Naive thymus-derived CD4-positive, alpha-beta T cell (primary cell): ENCODE measurements at places on chromosomes 3 and 15. TPM values are rescaled to one million over a fixed set of nuclear protein-coding genes. Genes with fewer than 3 reads are reported as not detected.

GRCh38 chr15:65956307-65956706, 87.0 kb downstream of the RAB11A start:
- no peak overlapping the region for H3K27ac ChIP-seq
- no peaks in the 10 kb centered on the region for H3K36me3 ChIP-seq

- H3K27ac ChIP-seq = peak overlapping the region; percentile 68
- no peak for DNase-seq
- H3K27me3 ChIP-seq = no peaks in the 10 kb centered on the region
- H3K4me3 ChIP-seq = no peak overlapping the region
- H3K4me1 ChIP-seq = peaks cover 50% of the 10 kb centered on the region
Observed at GRCh38 chr3:71433631-71434030, 149.9 kb downstream of the FOXP1 start.

DNA sequence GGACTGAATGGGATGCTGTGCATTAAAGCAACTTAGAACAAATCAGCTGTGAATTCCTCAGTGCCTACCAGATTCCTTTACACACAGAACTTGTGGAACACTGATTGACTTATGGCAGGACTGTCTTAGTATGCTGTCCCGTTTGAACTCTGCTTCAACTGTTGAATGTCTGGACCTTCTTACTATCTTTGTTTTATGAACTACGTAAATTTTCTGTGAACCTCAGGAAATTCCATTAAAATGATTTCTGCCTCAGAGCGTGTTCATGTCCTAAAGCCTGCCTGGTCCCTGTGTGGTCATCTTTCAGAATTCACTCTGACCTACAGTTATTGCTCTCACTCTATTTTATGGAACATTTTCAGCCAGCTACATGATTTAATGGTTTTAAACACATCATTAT, 29.4 kb upstream of the FBN1 start:
- H3K27ac ChIP-seq = no peak overlapping the region
- H3K4me1 ChIP-seq = no peaks in the 10 kb centered on the region
- H3K4me3 ChIP-seq = no peak overlapping the region
- no peak for DNase-seq
- H3K36me3 ChIP-seq = no peaks in the 10 kb centered on the region

DNA sequence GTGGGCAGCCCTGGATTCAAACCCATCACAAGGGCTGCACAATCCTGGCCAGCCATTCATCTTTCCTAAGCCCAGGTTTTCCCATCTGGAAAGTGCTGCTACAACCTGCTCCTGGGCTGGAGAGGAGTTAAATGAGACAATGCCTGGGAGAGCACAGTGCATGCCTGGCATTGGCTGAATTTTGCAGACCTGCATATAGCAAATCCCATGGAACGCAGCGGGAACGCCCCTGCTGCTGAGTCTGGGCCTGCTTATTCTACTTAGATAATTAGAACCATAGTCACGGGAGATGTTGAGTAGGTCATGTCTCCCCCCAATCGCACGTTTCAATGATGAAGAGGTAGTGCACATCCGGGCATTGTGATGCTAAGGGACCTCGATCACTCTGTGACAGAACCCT, 46.6 kb downstream of the ABTB1 start:
- H3K4me3 ChIP-seq = no peak overlapping the region
- no peak overlapping the region for H3K27ac ChIP-seq
- no peaks in the 10 kb centered on the region for H3K36me3 ChIP-seq
- no peaks in the 10 kb centered on the region for H3K4me1 ChIP-seq

GRCh38 chr15:92393071-92393979, at the start of gene ST8SIA2:
Gene ST8SIA2, plus strand, starts transcription at chr15:92393881. Its CDS starts 184 bp downstream, at chr15:92394065.
- H3K36me3 ChIP-seq = no peaks in the 10 kb centered on the region
- H3K4me3 ChIP-seq = no peak within 1 kb of the TSS
- H3K27ac ChIP-seq = no peak within 1 kb of the TSS
- no peaks in the 10 kb centered on the region for H3K27me3 ChIP-seq

DNA sequence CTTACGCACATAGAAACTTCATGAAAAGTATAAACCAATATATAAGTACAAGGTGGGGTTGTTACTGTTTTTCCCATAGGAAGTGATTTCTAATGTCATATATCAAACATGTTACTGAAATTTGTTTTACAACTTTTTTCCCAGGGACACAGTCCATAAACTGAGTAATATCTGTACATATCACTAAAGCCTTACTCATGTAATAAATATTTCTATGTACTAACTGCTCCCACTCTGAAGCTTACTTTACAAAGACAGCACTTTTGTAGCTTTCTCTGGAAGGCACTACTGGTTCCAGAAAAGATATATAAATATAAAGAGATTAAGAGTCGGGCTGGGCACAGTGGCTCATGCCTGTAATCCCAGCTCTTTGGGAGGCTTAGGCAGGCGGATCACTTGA, 91.7 kb downstream of the MYO5A start:
- no peak overlapping the region for H3K27ac ChIP-seq
- H3K4me1 ChIP-seq = no peaks in the 10 kb centered on the region
- H3K36me3 ChIP-seq = no peaks in the 10 kb centered on the region

GRCh38 chr15:95365511-95366107, 964.9 kb upstream of the NR2F2 start:
- H3K27ac ChIP-seq = no peak overlapping the region
- no peaks in the 10 kb centered on the region for H3K36me3 ChIP-seq
- no peaks in the 10 kb centered on the region for H3K27me3 ChIP-seq
- H3K4me1 ChIP-seq = no peaks in the 10 kb centered on the region

DNA sequence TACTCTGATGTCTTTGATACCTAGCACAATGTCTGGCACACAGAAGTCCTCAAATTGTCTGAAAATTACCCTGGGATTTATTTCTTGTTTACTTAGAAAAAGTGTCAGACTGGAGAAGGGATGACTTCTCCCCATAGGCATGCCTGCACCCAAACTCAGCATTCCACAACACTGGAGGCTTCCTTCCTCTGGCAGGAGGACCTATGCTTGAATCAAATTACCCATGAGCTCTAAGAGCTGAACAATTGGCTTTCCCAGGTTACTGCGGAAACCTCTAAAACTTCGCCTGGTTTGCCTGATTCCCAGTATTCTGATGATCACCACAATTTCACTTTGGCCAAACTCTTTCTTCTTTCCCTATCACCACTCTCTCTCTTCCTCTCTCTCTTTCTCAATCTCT, 217.4 kb downstream of the DIPK2A start:
- H3K4me3 ChIP-seq = no peak overlapping the region
- no peaks in the 10 kb centered on the region for H3K4me1 ChIP-seq
- no peak for DNase-seq
- no peak overlapping the region for H3K27ac ChIP-seq

DNA sequence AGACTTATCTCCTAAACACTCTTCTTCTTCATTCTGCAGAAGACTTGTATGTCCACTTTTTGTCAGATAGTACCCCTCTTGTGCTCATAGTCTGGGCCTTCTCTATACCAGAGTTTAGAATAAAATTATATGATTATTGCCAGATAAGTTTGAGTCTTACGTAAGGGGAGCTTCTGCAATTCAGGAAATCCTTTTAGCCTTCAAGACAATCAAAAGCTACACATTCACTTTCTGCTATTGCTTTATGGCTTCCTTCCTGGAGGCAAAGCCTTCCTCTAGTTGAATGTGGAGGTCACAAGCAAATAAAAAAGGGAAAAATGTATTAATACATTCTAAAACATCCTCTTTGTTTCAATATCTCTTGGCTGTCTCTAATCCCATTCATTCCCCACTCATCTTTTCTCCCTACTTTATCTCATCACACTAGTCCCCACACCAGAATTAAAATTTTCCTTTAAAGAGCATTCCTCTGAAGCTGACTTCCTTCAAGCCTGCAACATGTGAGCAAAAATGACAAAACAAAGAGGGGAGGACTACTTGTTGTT, 186.8 kb downstream of the CPNE4 start:
- no peak overlapping the region for H3K27ac ChIP-seq
- no peak overlapping the region for H3K4me3 ChIP-seq
- no peaks in the 10 kb centered on the region for H3K36me3 ChIP-seq
- no peak for DNase-seq
- no peaks in the 10 kb centered on the region for H3K27me3 ChIP-seq
- H3K4me1 ChIP-seq = no peaks in the 10 kb centered on the region

Gene ABCC5
- 50.4 TPM for total RNA-seq

DNA sequence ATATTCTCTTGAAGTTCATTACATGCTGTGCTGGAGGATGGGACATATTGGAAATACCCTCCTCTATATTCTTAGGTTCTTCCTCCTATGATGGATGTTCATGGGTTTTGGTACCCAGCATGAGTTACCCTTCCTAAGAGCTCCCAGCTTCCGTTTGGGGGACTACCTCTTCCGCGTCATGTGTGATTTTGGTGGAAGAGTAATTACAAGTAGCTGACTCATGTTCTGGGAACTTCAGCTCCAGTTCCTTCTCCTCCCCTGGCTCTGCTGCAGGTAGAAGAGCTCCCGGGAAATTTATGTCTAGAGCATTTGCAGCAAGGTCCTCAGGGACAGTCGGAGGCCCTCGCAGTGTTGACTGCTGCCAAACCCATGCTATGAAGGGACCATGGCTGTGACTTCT, 208.8 kb upstream of the IL12A start:
- H3K27ac ChIP-seq = no peak overlapping the region
- H3K4me1 ChIP-seq = no peaks in the 10 kb centered on the region
- no peak for DNase-seq
- no peaks in the 10 kb centered on the region for H3K27me3 ChIP-seq

DNA sequence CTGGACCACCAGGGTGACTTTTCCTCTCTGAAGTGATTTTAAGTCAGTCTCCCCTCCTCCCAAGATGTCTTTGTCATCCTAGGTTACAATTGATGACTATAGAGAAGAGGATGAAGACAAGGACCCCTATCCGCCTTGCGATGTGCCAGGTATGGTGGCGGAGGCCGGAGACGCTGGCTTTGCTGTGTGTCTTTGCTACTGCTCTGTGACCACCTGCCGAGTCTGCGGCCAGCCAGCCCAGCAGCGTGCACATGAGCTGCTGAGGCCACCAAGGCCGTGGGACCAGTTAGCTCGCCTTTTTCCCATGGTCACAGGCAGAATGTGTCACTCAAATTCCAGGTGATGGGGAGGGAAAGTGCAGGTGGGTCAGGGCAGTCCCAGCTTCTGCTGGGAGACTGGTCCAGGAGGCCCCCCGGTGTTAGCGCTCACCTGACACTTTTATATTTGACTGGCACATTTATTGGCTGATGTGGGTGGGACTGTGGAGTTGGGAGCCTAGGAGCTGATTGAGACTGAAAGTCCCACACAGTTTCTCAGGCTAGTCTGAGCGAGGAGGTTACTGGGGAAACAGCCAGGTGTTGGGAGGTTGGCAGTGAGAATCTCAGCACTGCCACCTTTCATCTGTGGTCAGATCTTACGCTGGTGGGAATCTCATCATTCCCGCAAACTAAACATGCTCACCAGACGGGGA, 114.1 kb downstream of the CHDH start:
- H3K27me3 ChIP-seq = no peaks in the 10 kb centered on the region
- DNase-seq = no peak
- no peaks in the 10 kb centered on the region for H3K4me1 ChIP-seq
- H3K27ac ChIP-seq = no peak overlapping the region

DNA sequence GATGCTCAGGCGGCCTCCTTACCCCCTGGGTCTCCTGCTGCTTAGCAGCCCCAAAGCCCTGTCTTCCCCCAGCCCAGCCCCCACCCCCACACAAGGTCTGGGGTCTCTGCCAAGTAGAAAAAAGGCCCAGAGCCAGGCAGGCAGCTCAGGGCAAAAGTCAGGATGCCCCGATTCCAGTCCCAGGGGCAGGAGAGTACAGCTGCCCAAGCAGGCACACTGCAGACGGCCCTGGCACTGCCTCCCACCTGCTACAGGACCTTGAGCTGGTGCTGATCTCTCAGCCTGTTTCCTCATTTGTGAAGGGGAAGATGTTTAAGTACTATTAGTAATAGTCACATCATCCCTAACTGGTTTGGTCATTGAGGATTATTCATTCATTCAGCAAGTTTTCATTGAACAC, 12.6 kb downstream of the TMEM43 start:
- peaks cover 24% of the 10 kb centered on the region for H3K4me1 ChIP-seq
- no peak for DNase-seq
- no peak overlapping the region for H3K27ac ChIP-seq

DNA sequence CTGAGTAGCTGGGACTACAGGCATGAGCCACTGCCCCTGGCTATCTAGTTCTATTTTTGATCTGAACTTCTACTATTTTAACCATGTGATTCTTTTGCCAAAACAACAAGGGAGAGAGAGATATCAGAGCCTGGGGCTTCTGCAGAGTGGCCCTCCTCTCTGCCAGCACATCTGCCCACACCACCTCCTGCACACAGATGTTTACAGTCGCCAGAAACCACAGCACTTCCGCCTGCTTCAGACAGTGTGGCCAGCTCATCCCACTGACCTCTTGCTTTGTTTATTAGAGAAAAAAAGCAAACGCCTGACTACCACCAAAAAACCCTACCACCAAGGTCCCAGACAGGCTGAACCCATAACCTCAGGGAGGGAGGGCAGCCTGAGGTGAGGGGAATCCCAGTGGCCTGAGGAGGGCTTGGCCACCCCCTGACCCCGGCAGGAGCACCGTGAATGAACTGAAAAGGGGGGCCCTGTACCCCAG, 85.9 kb upstream of the ABHD2 start:
- H3K27ac ChIP-seq = no peak overlapping the region
- H3K4me3 ChIP-seq = no peak overlapping the region
- no peaks in the 10 kb centered on the region for H3K27me3 ChIP-seq
- no peaks in the 10 kb centered on the region for H3K4me1 ChIP-seq
- H3K36me3 ChIP-seq = no peaks in the 10 kb centered on the region

Gene TPRG1
- total RNA-seq = 5.4 and 5.8 TPM in 2 replicates

Gene RLBP1
- total RNA-seq = not detected

Gene GOLGA6L9
- total RNA-seq = 2.7 TPM

GRCh38 chr3:187992609-187993008, 161.3 kb upstream of the LPP start:
- no peaks in the 10 kb centered on the region for H3K36me3 ChIP-seq
- no peaks in the 10 kb centered on the region for H3K27me3 ChIP-seq
- H3K4me1 ChIP-seq = peaks cover 20% of the 10 kb centered on the region
- DNase-seq = no peak
- no peak overlapping the region for H3K27ac ChIP-seq

Gene ZDHHC19
- 0.58 TPM in 1 of 2 replicates, not detected in the other for total RNA-seq

GRCh38 chr3:195580744-195581443, 2.8 kb downstream of the APOD start:
- no peak for DNase-seq
- H3K27ac ChIP-seq = no peak overlapping the region
- no peak overlapping the region for H3K4me3 ChIP-seq
- H3K27me3 ChIP-seq = no peaks in the 10 kb centered on the region
- no peaks in the 10 kb centered on the region for H3K4me1 ChIP-seq

Gene MST1R
- 0.39 TPM for total RNA-seq

Gene ZNF662
- total RNA-seq = 7.1 TPM

DNA sequence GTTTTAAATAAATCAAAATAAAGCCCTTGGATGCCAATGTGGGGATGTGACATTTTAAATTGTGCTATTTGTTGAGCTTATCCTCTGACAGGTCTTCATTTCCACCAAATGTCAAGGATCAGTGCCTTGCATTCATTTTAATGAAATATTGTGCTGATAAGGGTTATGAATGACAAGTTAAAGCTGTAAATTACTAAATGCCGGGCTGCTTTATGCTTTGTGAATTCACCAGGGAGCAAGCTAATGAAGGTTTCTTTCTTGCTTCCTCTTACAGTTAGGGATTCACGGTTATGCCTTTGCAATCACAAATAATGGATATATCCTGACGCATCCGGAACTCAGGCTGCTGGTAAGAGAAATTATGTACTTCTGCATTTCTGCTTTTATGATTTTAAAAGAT, 81.7 kb downstream of the LRTM1 start:
- no peak overlapping the region for H3K27ac ChIP-seq
- no peak for DNase-seq
- no peak overlapping the region for H3K4me3 ChIP-seq
- no peaks in the 10 kb centered on the region for H3K4me1 ChIP-seq
- H3K27me3 ChIP-seq = no peaks in the 10 kb centered on the region

Gene RAB11A
- total RNA-seq = 187 and 201 TPM in 2 replicates
